ENCODE measurements at places on chromosomes 16 and 17. TPM values are rescaled to one million over a fixed set of nuclear protein-coding genes. Genes with fewer than 3 reads are reported as not detected.

SLC35G6 gene
- polyA plus RNA-seq = not detected

BICDL2 gene
- polyA plus RNA-seq = not detected

EVI2B gene
- polyA plus RNA-seq = 82.1 TPM

OTOA gene
- not detected for polyA plus RNA-seq

TEX19 gene
- not detected for polyA plus RNA-seq

Data from naive thymus-derived CD8-positive, alpha-beta T cell (primary cell).